ENCODE measurements at places on chromosomes 2 and 18.

DNA sequence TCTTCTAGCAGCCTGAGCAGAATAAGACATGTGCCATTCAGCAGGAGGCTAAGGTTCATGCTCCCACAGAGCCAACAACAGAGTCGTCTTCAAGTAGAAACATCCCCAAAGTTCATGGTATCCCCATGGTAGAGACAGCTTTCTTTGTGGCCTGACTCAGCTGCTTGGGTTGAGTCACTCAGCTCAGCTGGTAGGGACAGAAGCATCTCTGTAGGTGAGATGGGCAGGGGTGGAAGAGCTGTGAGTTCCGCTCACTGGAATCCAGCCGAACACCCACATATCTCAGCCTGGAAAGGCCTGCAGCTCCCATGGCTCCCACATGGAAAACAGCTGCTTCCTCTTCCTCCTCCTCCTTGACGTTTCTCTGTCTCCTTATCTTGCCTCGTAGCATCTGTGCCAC is 792.7 kb downstream of the RNF144A start:
- DNase-seq, result no peak

GRCh38 chr2:24672589-24672988 is 120.6 kb downstream of the PTRHD1 start:
- no peak for DNase-seq

- DNase-seq, result no peak
Measured at GRCh38 chr18:78731016-78731397, 248.6 kb upstream of the SALL3 start.

- no peak for DNase-seq
Measured at GRCh38 chr18:63449426-63449825, 27.1 kb upstream of the VPS4B start.

- no peak for DNase-seq
Measured at GRCh38 chr2:74735564-74735963, 81.5 kb downstream of the SEMA4F start.

DNA sequence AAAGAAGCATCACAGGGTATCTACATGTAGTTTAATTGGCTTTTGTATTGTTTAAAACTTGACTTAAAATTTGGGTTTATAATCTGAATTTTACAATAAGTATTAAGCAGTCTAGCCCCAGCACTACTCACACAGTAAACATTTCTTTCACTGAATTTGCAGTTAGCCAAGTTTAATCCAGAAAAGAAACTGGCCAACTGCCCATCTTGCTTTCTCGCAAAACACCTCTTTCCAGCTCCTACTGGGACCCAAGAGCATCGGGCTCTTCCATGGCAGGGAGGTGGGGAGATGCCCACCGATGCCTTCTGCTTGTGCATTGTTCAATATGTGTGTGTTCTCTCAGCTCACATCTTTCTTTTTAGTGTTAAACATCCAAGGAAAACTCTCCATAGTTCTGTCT is 212.8 kb upstream of the BOD1L2 start:
- no peak for DNase-seq

DNA sequence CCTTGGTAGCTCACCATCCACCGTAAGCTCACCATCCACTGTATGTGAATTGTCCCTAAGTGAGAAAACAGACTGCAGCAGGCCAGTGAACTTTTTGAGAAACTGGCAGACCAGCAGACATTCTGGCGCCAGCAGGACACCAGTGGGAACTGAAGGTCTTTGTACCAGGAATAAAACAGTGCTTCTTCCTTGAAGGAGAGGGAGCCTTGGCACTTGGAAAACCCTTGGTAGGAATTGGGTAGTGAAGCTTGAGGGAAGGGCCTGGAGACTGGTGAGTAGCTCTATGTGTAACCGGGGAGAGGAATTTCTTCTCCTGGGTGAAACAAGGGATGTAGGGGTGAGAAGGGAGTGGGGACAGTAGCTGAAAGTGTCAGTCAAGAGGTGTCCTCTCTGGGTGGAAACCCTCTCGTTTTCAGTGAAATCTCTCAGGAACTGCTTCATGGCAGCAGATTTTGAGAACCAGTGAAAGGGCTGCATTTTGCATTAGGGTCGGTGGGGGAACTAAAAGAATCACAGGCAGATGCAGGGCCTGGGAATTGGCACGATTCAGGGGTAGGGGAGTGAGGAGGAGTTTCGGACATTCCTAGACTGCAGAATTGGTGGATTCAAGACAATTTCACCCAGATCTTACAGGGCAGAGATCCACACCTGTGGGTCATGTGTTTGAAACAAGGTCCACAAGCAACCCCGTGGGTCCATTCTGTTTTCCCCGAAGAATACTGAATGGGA is 131.5 kb upstream of the DLX2 start:
- no peak for DNase-seq

GRCh38 chr2:84628486-84628885 is 112.2 kb downstream of the DNAH6 start:
- no peak for DNase-seq

- no peak for DNase-seq
Measured at GRCh38 chr2:207616185-207616584, 9.0 kb downstream of the METTL21A start.

DNA sequence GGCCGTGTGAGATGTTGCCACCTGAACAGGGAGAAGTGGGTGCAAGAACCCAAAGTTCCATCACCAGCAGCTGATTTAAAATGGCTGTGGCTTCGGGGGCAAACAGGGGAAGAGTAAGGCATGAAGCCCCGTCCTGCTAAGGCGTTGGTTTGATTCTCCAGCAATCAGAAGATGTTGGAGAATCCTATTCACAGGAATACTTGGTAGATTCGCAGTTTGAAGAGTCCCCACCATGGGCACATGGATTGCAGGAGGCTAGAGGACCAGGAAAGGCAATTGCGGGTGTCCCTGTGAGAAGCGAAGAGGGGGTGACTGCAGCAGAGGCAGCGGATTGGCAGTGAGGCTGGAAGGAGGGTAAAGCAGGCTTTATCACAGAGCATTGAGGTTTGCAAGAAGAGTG is 46.6 kb upstream of the TXNDC2 start:
- no peak for DNase-seq

DNA sequence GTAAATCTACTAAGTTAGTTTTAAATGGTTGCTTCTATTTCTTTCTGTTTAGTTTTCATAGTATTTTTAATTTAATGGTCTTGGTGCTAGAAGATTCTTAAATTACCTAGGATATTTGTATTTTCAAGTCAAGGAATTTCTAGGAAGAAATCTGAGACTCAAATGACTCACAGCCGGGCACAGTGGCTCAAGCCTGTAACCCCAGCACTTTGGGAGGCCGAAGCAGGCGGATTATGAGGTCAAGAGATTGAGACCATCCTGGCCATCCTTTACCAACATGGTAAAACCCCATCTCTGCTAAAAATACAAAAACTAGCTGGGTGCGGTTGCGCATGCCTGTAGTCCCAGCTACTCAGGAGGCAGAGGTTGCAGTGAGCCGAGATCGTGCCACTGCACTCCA is 95.5 kb downstream of the C2orf74 start:
- no peak for DNase-seq

DNA sequence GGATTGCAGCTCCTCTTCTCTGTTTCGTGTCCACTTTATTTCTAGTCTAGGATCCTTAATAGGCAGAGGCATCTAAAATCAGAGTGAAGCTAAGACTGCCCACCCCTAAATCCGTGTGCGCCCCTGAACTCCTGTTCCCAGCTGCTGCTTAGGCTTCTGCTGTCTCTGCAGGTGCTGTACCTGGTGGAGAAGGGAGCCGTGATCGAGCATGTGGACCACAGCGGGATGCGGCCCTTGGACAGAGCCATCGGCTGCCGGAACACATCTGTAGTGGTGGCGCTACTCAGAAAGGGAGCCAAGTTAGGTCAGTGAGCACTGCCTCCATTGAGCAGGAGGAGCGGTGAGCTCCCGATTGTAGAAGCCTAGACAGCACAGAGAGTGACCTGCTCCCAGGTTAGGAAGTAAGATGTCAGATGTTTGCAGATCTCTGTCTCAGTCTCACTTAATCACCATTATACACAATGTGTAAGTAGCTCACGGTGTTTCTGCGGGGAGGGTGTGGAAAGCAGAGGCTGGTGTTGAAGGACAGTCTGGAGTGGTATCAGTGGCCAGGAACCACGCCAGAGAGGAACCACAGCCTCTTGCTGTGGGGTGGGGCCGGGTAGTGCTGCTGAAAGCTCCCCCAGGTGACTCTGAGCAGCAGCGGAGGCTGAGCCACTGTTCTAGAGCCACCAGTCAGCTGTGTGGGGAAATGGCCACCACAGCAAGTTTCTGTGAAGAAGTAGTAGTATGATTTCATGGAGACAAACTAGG is 62.3 kb downstream of the WDSUB1 start:
- no peak for DNase-seq

DNA sequence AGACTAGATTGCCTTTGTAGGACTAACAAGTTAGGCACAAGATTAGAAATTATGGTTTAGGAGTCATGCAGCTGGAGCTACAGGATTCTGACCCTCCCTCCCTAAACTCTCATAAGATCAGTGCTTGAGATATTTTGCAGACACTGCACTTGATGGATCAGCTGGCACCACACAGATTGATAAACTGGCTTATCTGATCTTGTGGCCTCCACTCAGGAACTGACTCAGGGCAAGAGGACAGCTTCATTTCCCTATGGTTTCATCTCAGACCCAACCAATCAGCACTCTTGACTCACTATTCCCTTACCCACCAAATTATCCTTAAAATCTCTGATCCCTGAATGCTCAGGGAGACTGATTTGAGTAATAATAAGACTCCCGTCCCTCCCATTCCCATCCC is 152.3 kb downstream of the DIS3L2 start:
- no peak for DNase-seq

Measured in GM18507 (cell line).